ENCODE measurements at places on chromosomes 13 and 19.

- DNase-seq = no peak
Measured at GRCh38 chr13:59744747-59745391, 418.9 kb downstream of the DIAPH3 start.

GRCh38 chr13:69296130-69296529 lies 811.5 kb upstream of the ATXN8OS start:
- DNase-seq = no peak

DNA sequence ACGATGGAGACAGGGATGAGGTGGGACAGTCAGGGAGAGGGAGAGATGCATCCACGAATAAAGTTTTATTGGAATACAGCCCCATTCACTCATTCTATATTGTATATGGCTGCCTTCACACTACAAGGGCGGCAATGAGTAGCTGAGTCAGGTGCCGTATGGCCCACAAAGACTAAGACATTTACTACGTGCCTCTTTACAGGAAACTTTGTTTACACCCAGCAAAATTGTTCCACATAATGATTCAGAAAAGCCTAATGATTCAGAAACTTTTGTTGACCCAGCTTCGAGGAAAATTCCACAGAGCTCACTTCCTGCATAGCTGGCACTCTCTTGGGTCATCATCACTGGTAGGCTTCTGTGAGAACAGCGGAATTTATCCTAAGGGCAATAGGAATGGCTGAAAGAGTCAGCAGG lies 87.3 kb upstream of the PEG3 start:
- DNase-seq = no peak

GRCh38 chr19:29277102-29277501 lies 64.2 kb upstream of the UQCRFS1 start:
- peak; percentile 12 for DNase-seq

DNA sequence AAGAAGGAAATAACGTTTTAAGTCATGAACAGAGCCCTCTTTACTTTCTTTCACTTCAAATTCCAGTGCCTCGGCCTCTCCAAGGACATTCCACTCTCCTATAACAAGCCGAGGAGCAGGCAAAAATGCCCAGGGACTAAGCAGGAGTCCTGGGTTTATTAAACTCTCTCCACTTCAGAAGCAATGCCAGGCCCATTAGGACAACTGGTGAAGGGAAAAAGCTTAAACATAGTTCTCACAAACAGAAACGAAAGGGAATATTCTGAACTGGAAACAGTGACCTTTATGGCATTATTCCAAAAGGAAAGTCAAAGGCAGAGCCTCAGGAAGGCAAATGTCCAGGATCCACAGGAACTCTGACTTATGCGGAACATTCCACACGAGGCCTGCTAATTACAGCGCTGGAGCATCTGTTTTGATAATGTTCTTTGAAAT lies 30.9 kb upstream of the MED4 start:
- DNase-seq = no peak

DNA sequence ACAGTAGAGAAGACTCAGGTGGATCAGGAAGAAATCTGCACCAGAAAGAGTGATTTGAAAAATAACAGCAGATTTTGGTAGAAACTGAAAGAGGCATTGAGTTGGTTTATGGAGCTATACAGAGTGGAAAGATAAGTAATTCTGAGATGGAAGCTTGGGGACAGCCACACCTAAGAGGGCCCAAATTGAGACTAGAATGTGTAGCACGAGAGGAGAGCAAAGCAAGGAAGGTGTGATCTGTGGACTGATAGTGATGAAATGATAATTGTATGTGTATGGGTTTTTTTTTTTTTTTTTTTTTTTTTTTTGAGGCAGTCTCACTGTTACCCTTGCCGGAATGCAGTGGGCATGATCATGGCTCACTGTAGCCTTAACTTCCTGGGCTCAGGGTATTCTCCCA lies 16.3 kb downstream of the SAE1 start:
- DNase-seq = no peak

GRCh38 chr19:35524181-35524837 lies 3.8 kb downstream of the SBSN start:
- no peak for DNase-seq

All from NCI-H774 (cell line).